ENCODE measurements at places on chromosomes 6 and 20.

GRCh38 chr6:169189686-169190085, 64.0 kb downstream of the THBS2 start:
- no peak for ATAC-seq

GRCh38 chr6:17998442-17998841, 11.0 kb upstream of the KIF13A start:
- ATAC-seq = no peak

- no peak for ATAC-seq
These were observed 8.2 kb downstream of the NPEPL1 start for GRCh38 chr20:58700823-58701222.

DNA sequence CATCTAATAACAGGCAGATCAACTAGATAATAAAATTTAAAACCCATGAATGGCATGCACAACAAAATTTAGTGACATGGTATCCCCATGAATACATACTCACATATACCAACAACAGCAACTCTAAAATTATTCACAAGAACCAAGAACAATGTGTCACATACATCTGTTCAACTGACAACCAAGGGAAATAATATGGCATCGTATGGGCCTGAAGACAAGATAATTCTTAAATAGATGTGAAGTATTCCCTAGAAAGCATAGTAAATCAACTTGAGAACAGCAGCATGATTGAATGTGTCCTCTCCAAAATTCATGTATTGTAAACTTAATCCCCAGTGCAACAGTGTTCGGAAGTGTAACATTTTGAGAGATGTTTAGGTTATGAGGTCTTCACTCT, 635.5 kb downstream of the EYS start:
- no peak for ATAC-seq

- no peak for ATAC-seq
These were observed 172.5 kb upstream of the THEMIS start for GRCh38 chr6:128073389-128073788.

GRCh38 chr20:36770680-36771079, 2.9 kb downstream of the DSN1 start:
- no peak for ATAC-seq

- ATAC-seq = no peak
These were observed 179.4 kb downstream of the FOXC1 start for GRCh38 chr6:1789092-1789491.

GRCh38 chr6:129236001-129236517, 353.1 kb downstream of the LAMA2 start:
- no peak for ATAC-seq

GRCh38 chr6:107045826-107046675, 18.1 kb downstream of the MTRES1 start:
- peak; percentile 92 for ATAC-seq

All from motor neuron (in vitro differentiated cells).